ENCODE measurements at places on chromosomes 6 and 20. TPM values are rescaled to one million over a fixed set of nuclear protein-coding genes. Genes with fewer than 3 reads are reported as not detected.

DNA sequence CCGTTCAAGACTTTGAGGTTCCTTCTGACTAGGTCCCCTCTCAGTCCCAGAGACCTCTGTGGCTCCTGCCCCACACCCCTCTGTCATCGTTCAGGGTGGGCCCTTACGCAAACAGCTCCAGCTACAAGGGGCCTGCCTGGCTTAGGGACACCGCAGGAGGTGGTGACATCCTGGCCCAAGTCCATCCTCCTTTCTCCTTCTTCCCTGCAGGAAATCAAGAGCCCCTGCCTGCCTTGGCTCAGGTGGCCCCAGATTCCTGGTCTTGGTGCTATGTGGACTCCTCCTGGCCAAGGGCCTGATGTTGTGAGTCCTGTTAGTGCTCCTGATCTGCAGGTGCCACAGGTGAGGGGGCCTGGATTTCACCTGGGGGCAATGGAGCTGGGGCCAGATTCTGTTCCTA is 8.1 kb downstream of the TREML4 start:
- H3K4me3 ChIP-seq: no peak overlapping the region
- H3K4me1 ChIP-seq: no peaks in the 10 kb centered on the region
- H3K27me3 ChIP-seq: peaks cover 6% of the 10 kb centered on the region

DNA sequence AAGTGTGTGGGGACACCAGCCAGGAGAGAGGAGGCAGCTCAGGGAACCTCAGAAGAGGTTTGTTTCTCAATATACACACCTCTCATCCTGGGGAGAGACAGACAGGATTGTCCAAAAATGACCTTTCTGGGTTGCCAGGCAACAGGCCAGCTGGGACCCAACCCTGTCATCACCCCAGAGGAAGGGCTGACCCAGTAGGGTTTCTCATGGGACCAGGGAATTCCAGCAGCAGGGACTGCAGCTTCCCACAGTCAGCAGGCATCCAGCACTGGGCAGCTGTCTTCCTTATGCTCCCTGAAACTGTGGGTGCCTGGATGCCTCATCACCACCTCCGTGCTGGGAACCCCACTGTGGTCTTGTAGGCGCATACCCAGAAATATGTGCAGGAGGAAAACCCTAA is 1.3 kb downstream of the C20orf202 start:
- H3K4me1 ChIP-seq: no peaks in the 10 kb centered on the region
- no peak overlapping the region for H3K4me3 ChIP-seq
- no peak overlapping the region for H3K27ac ChIP-seq
- H3K36me3 ChIP-seq: no peaks in the 10 kb centered on the region
- DNase-seq: no peak
- H3K27me3 ChIP-seq: no peaks in the 10 kb centered on the region

The HLA-DQA2 gene
- 6.0 TPM for total RNA-seq

- no peak overlapping the region for H3K27ac ChIP-seq
- DNase-seq: no peak
- no peaks in the 10 kb centered on the region for H3K36me3 ChIP-seq
- H3K27me3 ChIP-seq: no peaks in the 10 kb centered on the region
- H3K4me3 ChIP-seq: no peak overlapping the region
Observed at GRCh38 chr20:41903586-41903985, 285.4 kb upstream of the CHD6 start.

The ARHGAP18 gene
- total RNA-seq: 32.0 TPM

The GJA10 gene
- not detected for total RNA-seq

The GGTLC1 gene
- total RNA-seq: not detected

DNA sequence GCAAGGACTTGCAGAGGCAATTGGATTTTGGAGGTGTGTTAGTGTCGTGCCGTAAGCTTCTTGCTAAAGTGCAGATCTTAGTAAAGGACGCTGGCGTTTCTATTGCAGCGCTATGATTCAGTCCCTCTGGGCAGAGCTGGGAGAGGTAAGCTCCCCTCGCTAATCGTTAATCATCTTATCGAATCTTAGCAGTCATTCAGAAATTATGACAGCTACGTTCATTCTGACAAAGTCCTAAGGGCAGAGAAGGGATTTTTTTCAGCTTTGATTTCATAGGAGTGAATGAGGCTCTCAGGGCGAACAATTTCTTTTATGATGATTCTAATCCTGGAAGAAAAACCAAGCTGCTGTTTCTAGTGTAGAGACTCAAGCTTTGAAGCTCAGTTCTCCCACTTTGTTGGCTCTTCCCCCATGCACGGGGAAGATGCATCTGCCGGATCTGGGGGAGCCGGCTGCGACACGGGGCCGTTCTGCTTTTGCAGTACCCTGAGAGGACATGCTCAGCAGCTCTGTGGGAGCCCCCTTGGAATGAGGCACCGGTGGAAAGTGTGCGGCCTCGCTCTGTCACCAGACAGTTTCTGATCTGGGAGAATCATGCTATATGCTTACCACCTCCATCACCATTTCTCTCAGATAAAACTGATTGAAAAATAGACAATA is 79.1 kb upstream of the SLC22A23 start:
- H3K4me3 ChIP-seq: no peak overlapping the region
- no peaks in the 10 kb centered on the region for H3K36me3 ChIP-seq
- no peak overlapping the region for H3K27ac ChIP-seq
- DNase-seq: no peak

DNA sequence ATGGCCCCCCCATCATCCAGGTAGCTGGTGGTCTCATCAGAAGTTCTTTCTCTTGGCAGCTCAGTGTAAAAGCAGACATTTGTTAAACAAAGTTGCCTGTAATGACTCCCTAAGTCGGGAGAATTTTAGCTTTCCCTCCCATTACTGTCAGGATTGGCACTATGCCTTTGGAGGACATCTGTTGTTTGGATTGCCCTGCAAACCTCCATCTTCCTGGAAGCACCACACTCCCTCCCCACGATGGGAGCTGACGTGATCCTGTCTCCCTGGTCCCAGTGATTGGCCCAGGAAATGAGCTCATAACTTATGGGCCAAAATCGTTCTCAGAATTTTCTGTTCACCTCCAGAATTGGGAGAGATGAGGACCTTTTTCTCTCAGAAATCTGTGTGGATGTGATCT is 42.6 kb upstream of the CNR1 start:
- no peak for DNase-seq
- no peaks in the 10 kb centered on the region for H3K36me3 ChIP-seq
- H3K4me3 ChIP-seq: no peak overlapping the region

The THBD gene
- 2.6 TPM for total RNA-seq

The DOP1A gene
- total RNA-seq: 10.0 TPM

GRCh38 chr20:62728028-62728780 is 19.6 kb downstream of the NTSR1 start:
- no peaks in the 10 kb centered on the region for H3K36me3 ChIP-seq
- peak; percentile 44 for DNase-seq
- no peaks in the 10 kb centered on the region for H3K4me1 ChIP-seq
- no peak overlapping the region for H3K27ac ChIP-seq
- no peaks in the 10 kb centered on the region for H3K27me3 ChIP-seq

DNA sequence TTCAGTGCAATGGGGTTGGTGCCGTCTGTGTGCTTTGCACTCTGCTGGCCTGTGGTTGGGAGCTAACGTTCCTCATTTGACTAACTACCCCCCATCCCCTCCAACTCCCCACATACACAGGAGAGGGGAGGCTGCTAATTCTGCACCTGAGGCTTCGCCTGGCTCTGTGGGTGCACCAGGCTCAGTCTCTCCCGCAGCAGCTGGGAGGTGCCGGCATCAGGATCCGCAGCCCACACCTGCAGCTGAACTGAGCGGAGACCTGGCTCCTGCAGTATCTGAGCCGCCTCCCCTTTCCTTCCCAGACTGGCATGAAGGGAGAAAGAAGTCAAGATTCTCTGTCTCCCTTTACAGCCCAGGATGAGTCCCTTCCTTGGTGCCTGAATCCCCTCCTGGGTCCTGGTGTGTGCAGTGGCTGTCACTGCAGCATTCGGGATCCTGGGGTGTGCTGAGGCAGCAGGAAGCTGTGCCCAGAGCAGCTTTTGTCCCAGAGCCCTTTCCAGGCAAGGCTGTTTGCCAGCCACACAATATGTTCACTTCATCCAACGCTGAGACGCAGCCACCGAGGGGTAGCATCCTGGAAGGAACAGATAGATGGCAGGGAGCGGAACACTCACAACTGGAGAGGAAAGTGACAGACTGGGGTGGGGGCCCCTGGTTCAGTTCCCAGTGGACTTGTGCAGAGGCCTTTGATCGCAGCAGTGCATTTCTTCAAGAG is 70.2 kb downstream of the CDH4 start:
- no peaks in the 10 kb centered on the region for H3K36me3 ChIP-seq
- no peak overlapping the region for H3K4me3 ChIP-seq
- H3K27ac ChIP-seq: no peak overlapping the region
- DNase-seq: no peak

DNA sequence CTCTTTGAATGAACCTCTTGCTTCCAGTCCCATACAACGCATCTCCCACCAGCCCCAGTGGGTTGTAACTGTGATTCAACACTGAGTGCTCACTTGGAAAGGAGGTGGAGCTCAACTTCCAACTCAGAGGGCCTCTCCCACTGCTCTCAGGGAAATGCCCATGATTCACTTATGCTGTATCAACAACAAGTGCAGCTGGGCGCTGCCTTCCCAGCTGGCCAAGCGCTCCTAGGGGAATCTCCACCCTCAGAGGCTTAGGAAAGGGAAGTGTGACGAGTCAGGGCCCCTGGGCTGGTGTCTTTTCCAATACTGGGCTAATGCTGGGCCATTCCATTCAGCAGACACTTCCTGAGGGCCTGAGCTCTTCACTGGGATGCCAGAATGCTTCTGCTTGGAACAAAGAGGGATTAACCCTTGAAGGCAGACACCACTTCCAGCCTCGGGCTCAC is 8.1 kb upstream of the OCSTAMP start:
- H3K4me3 ChIP-seq: no peak overlapping the region
- no peaks in the 10 kb centered on the region for H3K36me3 ChIP-seq
- no peaks in the 10 kb centered on the region for H3K4me1 ChIP-seq
- DNase-seq: no peak
- no peaks in the 10 kb centered on the region for H3K27me3 ChIP-seq
- no peak overlapping the region for H3K27ac ChIP-seq

- no peak overlapping the region for H3K4me3 ChIP-seq
- no peaks in the 10 kb centered on the region for H3K27me3 ChIP-seq
- no peaks in the 10 kb centered on the region for H3K36me3 ChIP-seq
- peaks cover 16% of the 10 kb centered on the region for H3K4me1 ChIP-seq
- no peak overlapping the region for H3K27ac ChIP-seq
Observed at GRCh38 chr6:24982231-24982630, 46.5 kb upstream of the RIPOR2 start.

DNA sequence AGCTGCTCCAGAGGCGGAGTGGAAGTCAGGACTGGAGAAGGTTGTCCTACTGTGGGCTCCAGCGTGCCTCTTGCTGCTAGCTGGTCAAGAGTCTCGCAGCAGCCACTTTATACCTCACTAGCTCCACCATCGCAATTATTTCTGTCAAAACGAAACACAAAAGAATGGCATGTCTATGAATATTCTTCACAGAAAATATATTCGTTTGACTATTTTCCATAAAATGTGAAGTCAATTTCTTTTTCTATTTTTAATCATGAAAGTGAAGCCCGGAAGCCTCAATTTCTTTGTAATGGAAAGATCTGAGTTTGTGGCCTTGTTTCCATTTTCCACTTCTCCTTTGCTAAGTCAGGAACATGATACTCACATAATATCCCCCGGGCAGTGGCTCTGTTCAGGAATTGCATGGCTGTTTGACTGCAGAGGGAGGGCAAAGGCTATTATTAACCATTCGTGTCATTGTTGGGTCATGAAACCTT is 51.7 kb downstream of the DTD1 start:
- H3K27ac ChIP-seq: no peak overlapping the region
- no peaks in the 10 kb centered on the region for H3K27me3 ChIP-seq
- no peaks in the 10 kb centered on the region for H3K36me3 ChIP-seq
- peaks cover 3% of the 10 kb centered on the region for H3K4me1 ChIP-seq
- no peak overlapping the region for H3K4me3 ChIP-seq
- no peak for DNase-seq

GRCh38 chr20:24241466-24241865 is 228.0 kb upstream of the SYNDIG1 start:
- no peak overlapping the region for H3K27ac ChIP-seq
- H3K4me1 ChIP-seq: no peaks in the 10 kb centered on the region
- H3K36me3 ChIP-seq: no peaks in the 10 kb centered on the region
- DNase-seq: no peak
- no peak overlapping the region for H3K4me3 ChIP-seq
- no peaks in the 10 kb centered on the region for H3K27me3 ChIP-seq
